RWPE1 (cell line): ENCODE measurements at places on chromosomes 2 and 18.

GRCh38 chr18:58095655-58096054 is 51.6 kb downstream of the NEDD4L start:
- DNase-seq = no peak

GRCh38 chr2:106736221-106736620 is 149.7 kb downstream of the ST6GAL2 start:
- no peak for DNase-seq

- no peak for DNase-seq
These were observed 155.4 kb upstream of the VRK2 start for GRCh38 chr2:57891086-57891712.

- DNase-seq = no peak
These were observed 52.2 kb upstream of the ACKR3 start for GRCh38 chr2:236517251-236518031.

- DNase-seq = no peak
These were observed 9.9 kb downstream of the TLK1 start for GRCh38 chr2:171150694-171151285.

GRCh38 chr2:170139276-170139967 is 38.5 kb upstream of the MYO3B start:
- DNase-seq = no peak

GRCh38 chr2:31812051-31812798 is 198.6 kb downstream of the MEMO1 start:
- DNase-seq = peak; percentile 12

DNA sequence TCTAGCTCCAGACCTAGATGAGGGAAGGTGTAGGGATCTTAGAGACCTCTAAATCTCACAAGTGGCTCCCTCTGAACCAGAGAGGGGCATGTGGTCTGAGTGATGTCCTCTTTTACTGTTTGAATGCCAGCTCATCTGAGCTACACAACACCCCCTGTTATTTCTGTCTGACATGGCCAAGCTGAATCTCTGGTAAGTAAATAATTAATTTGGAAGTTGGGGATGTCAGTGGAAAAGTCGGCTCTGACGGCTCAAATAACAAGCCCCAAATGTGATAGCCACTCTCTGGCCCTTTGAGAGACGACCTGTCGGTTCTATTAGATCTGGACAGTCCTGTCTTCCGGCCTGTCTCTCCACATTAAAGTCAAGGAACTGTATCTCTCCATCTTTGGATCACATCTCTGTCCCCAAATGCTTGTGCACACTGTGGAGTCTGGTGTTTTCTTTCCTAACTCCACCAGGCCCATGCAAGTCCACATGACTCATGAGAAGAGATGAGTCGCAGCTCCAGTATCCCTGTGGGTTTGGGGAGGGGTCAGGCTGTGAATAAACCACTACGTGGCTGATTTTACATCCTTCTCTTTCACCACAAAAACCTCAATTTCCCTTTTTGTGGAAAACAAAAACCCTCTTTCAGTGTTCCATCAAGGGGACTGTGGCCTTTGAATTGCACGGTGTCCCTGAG is 52.5 kb downstream of the SETBP1 start:
- DNase-seq = peak; percentile 75

DNA sequence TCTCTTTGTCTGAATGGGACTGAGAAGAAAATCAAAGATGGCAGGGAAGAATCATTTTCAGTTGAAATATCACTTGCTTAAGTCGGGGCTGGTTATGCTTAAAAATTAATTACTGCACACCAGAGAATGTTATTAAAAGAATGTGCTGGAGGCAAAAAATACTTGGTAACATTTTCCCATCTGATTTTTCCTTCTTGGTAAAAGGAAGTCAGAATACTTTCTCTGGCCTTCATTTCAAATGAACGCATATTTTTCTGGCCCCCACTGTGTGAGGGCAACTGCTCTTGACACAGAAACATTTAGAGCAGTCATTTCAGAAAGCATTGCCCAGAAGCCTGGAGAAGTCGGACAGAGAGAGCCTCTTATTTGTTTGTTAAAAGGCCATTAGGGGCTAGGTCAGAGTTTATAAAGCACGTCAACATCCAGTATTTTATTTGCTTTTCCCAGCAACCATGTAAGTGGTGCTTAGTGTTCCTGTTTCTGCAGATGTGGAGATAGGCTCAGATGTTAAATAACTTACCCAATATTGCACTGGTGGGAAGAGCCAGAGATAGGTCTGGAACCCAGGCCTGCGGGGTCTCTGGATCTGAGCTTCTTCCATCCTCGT is 32.9 kb upstream of the LYPD6B start:
- no peak for DNase-seq

DNA sequence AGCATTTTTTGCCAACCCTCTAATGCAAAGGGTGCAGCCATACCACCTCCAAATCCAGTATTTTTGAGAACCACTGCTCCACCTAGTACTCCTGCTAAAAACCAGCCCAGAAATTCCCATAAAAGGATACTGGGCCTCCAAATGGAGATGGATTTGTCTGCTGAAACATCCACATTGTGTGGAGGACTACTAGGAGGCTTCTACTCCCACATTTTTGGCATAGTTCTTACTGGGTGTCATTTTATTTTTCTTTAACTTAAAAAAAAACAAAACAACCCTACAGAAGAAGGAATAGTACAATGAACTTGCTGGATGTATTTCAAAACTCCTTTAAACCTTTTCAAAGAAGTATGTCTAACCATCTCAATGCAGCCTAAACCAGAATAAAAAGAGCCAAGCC is 219.2 kb downstream of the SRBD1 start:
- DNase-seq = no peak

GRCh38 chr2:63059793-63060471 is 9.3 kb downstream of the OTX1 start:
- no peak for DNase-seq
